ENCODE measurements at places on chromosomes 13 and 19.

DNA sequence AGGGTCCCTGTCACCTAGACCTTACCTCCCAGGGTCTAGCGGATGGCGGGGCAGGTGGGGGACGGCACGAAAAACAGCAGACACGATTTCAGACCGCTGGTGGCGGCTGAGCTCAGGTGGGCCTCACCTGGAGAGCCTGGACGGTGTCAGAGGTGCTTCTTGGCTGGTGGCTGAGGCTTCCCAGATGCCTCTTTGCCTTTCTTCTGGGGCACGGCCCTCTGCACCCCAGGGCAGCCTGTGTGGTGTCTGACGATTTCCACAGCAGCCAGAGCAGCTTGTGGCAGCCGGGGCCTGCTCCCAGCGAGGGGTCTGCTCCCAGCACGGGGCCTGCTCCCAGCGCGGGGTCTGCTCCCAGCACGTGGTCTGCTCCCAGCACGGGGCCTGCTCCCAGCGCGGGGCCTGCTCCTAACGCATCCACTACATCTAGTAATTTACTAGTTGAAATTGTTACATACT is 66.7 kb downstream of the ATP11A start:
- DNase-seq = no peak

- DNase-seq = no peak
Measured at GRCh38 chr19:3983936-3984583, 1.2 kb downstream of the EEF2 start.

GRCh38 chr13:56893843-56894242 is 246.9 kb upstream of the PRR20A start:
- DNase-seq = no peak

DNA sequence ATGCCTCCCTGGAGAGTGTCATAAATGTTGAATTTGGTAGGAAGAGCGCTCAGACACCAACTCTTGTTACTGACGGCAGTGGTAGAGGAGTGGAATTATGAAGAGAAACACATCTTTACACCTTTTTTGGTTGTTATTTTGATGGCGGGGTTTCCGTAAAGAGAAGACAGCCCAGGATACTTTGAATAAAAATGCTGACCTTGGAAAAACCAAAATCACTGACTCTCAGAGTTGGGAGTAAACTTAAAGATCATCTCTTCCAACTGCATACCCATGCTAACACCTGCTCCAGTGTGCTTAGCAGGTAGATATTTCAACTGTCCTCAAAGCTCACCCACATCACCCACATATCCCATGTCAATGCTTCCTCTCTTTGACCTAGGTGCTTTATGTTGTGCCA is 498.6 kb downstream of the LIG4 start:
- no peak for DNase-seq

GRCh38 chr13:109007946-109008345 is 378.5 kb downstream of the MYO16 start:
- no peak for DNase-seq

GRCh38 chr13:113052206-113052605 is 53.4 kb upstream of the F7 start:
- no peak for DNase-seq

DNA sequence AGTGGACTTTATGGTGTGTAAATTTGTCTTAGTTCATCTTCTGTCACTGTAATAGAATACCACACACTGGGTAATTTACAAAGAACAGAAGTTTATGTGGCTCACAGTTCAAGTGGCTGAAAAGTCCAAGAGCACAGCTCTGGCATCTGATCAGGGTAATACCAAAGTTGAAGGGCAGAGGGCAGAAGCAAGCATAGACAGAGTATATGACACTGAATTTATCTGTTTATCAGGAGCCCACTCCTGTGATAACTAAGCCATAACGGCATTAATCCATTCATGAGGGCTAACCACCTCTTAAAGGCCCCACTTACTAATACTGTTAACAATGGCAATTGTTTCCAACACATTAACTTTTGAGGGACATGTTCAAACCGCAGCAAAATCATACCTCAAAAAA is 4.0 kb upstream of the RFXAP start:
- peak; percentile 84 for DNase-seq

DNA sequence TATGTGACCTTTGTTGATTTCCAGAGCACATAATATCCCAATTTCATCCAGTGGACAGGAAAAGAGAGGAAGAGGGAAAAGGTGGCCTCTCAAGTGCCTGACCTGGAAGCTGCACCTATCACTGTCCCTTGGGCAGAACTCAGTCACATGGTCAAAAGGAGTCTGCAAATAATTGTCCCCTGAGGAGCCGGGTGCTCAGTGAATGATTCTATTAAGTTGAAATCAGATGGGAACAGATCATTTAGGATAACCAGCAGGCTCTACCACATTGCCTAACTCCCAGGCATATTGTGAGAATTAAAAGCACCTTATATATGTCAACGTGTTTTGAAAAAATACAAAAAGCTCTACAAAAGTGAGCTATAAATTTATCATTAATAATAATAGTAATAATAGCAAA is 6.8 kb downstream of the KL start:
- DNase-seq = no peak

DNA sequence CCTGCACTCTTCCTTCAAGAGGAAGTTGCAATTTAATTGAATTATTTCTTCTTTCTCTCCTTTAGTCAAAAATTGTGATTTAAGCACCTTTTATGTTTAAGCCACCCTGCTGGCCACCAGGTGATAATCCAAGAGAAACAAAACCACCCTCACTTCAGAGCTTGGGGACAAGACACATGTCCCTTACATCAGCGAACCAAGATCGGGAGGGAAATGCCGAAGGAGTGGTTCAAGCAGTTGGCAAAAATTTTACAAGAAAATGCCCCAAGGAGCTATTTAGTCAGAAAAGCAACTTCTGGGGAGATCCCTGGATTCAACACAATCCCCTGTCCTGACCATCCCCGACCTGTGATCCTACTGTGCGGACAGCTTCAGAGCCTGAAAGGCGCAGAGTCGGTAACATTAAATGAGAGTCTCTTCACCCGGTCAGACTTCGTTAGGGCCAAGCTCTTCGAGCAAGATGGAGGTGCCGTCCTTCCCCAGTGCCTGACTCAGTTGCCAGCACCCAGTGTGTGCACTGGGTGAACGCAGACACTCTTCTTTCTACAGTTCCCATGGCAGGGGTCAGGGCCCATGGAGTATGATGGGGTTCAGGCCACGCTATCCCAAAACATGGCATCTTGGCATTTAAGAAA is 78.6 kb upstream of the TM9SF2 start:
- DNase-seq = no peak

- peak; percentile 30 for DNase-seq
Measured at GRCh38 chr13:45331123-45331619, 9.8 kb downstream of the TPT1 start.

DNA sequence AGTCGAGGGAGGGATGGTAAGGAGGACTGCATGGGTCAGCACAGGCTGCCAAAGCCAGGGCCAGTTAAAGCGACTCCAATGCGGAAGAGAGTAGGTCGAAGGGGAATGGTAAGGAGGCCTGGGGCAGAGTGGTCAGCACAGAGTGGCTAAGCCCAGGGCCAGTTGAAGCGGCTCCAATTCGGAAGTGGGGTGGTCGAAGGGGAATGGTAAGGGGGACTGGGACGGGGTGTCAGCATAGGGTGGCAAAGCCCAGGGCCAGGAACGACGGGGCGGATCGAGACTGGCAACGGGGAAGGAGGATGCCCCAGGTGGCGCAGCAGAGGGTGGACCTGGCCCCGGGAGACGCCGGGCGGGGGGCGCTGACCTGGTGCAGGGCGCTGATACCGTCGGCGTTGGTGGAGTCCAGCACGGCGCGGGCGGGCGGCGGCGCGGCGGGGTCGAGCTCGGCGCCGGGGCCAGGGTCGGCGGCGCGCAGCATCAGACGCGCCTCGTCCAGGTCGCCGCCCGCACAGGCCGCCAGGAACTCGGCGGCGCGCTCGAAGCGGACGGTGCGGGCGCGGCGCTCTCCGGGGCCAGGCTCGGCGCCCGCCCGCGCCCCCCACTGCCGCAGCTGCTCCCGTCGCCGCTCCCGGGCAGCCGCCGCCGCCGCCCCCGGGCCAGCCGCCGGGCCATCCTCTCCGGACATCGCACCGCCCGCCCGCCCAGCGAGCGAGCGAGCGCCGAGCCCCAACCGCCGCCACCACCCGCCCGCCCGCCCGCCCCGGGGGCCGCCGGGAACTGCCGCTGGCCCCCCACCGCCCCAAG is at the start of gene PPP1R12C:
Gene PPP1R12C (minus strand): TSS at position 779 of the 804 bp plus-strand sequence. CDS start 94 bp downstream, at position 685.
- peak; percentile 25 for DNase-seq

DNA sequence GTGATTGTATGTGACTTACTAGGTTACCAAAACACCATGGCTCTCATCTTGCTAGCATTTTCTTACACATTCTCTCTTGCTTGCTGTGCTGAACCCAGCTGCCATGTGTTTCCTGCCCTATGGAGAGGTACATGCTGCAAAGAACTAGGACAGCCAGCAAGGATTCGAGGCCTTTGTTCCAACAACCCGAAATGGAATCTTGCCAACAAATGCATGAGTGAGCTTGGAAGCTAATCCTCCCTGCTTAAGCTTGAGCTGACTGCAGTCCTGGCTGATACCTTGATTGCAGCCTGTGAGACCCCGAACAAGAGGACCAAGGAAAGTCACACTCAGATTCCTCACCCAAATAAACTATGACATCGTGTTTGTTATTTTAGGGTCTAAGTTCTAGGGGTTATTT is 651.2 kb downstream of the SLITRK6 start:
- no peak for DNase-seq

DNA sequence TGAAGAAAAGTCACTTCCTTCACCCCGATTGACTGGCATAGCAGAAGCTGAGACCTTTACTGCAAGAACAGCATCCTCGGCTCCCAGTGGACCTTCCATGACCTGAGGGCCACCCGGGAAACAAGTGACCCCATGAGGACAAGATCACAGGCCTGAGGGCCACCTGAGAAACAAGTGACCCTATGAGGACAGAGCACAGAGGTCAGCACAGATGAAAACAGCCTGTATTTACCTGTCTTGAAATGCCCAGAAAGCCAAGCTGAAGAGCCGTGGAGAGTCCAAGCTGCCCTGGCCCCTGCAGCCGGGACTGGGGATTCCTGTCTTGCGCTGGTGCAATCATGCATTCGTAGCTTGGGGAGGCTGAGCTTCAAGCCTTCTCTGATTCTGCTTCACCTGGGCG is 114.2 kb upstream of the SPACA7 start:
- DNase-seq = no peak

DNA sequence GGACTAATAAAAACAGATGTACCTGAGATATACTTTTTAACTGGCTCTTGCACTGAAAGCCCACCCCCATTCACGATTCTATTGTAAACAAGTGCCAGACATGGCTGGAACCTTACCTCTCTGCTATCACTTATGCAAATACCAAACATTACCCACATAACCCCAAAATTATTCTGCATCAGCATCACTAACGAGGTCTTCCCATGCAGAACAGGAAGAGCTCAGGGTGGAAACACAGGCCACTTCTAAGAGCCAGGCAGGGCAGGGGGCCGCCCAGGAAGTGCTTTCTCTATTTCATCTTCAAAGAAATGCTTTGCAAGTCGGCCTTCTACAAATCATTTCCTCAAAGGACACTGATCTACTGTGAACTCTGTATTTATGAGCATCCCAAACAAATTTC is 7.3 kb downstream of the IRS2 start:
- DNase-seq = no peak

DNA sequence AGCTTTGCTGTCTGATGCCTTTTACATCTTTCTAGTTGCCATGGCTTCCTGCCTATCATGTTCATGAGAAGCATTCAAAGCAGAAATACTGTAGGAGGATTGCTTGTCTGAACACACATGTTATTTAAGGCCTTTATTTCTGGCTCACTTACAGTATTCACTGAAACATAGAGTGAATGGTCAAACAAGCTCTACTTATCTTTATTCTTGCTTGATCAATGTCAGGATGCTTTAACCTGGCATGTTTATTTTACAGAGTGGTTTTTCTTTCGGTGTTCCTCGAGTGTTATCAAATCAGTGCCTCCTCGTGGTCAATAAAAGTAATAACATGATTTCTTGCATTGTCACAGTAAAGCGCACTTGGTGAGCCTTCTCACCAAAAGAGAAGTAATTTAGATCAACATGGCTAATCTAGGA is 73.5 kb upstream of the PCDH17 start:
- peak; percentile 39 for DNase-seq

DNA sequence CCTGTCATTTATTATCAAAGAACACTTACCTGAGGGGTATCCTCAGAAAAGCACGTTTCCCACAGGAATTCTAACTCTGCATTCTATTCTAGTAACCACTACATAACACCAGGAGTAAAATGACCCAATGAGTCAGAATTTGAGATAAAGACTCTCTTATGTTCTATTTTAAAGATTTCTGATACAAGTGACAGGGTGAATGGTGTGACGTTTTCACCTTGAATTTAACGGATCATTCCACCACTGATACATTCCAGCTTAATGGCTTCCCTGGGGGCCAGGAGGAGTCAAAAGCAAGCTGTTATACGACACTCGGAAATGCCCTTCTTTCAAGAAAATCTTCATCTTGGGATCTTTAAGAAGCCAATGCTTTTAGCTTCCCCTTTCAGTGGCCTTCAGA is 55.2 kb downstream of the SLC7A1 start:
- DNase-seq = no peak

GRCh38 chr13:66264971-66265370 is 965.2 kb downstream of the PCDH9 start:
- DNase-seq = no peak

DNA sequence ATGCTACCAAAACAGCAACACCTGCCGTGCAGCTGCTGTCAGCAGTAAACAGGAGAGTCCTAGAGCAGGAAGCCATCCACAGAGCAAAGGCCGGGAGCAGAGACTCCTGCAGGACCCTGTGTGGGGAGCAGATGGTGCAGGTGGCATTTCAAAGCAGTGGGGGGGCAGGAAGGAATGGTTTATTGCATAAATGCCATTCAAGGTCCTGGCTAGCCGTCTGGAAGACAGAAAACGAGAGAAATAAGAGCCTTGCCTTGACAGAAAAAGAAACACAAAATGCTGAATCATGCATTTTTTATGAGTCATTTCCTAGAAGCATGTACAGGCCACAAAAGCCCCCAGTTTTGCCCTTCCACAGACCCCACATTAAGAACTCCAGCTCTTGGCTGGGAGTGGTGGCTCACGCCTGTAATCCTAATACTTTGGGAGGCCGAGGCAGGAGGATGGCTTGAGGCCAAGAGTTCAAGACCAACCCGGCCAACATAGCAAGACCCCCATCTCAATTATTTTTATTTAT is 5.4 kb downstream of the RSPH6A start:
- peak; percentile 75 for DNase-seq

DNA sequence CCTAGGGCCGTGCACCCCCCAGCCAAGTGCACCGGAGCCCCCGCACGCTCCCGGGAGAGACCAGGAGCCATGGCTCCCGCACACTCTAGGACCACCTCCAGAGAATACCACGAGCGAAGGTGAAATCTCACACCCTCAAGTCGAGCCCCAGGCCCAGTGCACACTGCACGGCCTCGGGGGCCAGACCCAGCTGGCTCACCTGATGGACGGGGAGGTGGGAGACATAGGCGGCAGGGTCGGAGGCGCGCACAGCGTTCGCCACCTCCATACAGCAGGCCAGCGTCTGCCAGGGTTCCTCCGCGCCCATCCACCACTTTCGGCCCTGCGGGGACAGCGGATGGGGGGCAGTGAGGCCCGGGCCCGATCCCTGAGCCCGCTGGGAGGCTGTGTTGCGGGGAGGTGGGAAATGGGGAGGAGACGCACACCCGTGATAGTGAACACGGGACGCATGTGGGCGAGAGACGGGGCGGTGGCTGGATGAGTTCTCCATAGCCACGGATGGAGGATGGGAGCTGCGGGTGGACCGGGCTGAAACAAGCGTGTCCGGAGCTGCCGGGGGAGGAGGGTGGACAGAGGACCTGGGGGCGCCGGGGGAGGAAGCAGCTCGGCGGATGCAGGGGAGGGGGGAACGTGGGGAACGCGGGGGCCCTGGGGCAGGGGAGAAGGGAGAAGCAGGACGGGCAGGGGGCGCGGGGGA is 13.0 kb downstream of the POLRMT start:
- DNase-seq = no peak
